Natural killer cell treated with Interleukin-12 subunit alpha and Interleukin-12 subunit beta and Interleukin-15 and Interleukin-18, amount 100 ng/mL, for 72 hours (primary cell): ENCODE measurements at places on chromosomes 5 and 9. TPM values are rescaled to one million over a fixed set of nuclear protein-coding genes. Genes with fewer than 3 reads are reported as not detected.

Gene TRIM7
- total RNA-seq, result 1.3 TPM

Gene FOXD4L6
- not detected for total RNA-seq

Gene NR5A1
- not detected for total RNA-seq

Gene HTR1A
- total RNA-seq, result not detected

Gene GBA2
- total RNA-seq, result 68.4 TPM

Gene GLRA1
- not detected for total RNA-seq

Gene TNFSF15
- not detected for total RNA-seq

Gene OR2K2
- not detected for total RNA-seq

Gene ACTBL2
- total RNA-seq, result not detected

Gene PCDHGA3
- total RNA-seq, result not detected

Gene CAPSL
- not detected for total RNA-seq

Gene SNCB
- not detected for total RNA-seq

Gene PURA
- total RNA-seq, result 14.0 TPM

Gene TAS2R1
- not detected for total RNA-seq

GRCh38 chr5:103502662-103503061, 59.9 kb downstream of the NUDT12 start:
- DNase-seq, result no peak

DNA sequence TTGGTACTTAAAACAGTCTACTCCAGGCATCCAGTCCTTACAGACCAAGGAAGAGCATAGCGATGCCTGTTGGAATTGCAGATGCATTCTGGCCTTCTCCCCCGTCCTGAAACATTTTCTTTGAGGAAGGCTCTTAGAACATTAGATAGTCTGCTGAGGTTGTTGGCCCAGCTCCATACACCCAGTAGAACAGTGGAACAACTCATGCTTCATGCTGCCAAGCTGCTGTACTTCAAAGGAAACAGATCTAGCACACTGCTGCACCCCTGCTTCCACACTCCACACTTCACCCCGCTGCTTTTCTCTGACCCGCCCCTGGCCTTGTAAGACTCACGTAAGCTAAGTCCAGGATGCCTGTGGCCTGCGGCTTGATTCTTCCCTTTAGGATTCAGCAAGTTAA, 33.4 kb upstream of the NCS1 start:
- DNase-seq, result peak; percentile 22

- no peak for DNase-seq
Measured at GRCh38 chr9:125412166-125412565, 150.5 kb downstream of the GAPVD1 start.

DNA sequence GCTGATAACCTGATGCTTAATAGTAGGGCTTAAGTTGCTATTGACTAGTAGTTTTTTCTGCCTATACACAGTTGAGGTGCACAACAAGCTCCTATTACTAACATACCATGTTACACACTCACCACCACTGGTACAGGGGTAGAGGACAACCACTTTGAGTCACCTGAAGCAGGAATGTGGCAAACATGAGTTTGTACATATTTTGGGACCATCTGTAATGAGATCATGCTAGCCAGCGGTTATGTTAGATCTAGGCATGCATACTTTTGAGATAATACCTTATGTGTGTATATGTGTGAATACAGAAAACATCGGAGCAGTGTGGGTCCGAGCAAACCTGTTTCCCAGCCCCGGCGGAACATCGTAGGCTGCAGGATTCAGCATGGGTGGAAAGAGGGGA, 72.8 kb upstream of the NXNL2 start:
- DNase-seq, result no peak

GRCh38 chr9:70060148-70060882, 16.7 kb downstream of the MAMDC2 start:
- DNase-seq, result no peak

GRCh38 chr5:157371655-157372471, 88.2 kb upstream of the NIPAL4 start:
- DNase-seq, result no peak

GRCh38 chr5:33937017-33937706, 976 bp downstream of the RXFP3 start:
- no peak for DNase-seq

DNA sequence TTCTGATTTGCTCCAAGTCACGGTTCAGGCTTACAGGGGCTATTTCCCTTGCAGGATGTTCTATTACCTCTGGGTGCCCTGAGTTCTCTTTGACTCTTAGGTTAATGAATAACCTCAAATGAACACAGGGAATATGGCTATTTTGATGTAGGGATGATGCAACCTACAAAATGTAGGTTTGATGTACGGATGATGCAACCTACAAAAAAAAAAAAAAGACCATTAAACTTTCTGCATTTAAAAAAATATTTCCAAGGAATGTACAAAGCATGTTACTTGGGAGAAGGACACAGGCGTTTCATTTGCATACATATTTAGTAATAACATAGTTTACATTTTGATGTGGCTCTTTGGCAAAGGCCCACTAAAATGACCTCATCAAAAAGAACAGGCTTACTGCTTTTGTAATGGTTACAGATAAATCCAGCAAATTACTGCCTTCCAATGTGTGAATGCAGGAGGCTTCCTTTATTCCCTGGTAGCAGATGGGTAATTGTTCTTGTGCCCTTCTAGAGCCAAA, 36.3 kb downstream of the ZNF474 start:
- DNase-seq, result no peak

DNA sequence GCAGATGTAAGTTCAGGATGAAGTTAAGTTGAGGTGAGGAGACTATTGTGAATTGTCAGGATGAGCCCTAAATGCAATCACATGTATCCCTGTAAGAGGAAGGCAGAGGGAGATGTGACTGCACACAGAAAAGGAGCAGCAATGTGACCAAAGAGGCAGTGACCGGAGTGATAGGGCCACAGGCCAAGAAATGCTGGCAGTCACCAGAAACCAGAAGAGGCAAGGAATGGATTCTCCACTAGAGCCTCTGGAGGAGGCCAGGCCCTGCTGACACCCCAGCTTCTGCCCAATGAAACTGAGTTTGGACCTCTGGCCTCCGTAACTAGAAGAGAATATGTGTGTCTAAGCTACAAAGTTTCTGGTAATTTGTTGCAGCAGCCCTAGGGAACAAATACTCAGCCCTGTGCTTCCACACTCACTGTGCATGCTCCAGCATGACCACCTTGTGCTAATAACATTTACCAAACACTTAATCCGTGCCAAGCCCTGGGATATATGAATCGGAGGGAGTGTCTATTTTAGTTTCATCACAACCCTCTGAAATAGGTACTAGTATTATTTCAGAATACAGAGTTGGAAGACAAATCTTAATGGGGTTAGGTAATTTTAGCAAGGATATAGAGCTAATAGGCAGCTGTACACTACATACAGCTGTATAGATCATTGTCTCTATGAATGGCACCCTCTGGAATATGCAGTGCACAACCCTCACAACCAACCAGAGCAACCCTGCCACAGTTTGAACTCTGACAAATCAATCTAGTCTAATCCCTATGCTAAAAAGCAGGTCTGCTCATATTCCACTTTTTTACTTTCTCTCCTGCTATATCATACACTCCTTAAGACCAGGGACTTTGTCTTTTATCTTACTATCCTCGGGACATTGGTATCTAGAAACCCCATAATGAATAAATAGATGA, 7.8 kb upstream of the GPX8 start:
- DNase-seq, result no peak

GRCh38 chr5:65034813-65035209, 266.1 kb downstream of the CWC27 start:
- no peak for DNase-seq

- DNase-seq, result no peak
Measured at GRCh38 chr9:92528522-92528849, 7.3 kb downstream of the ECM2 start.

GRCh38 chr5:179623906-179624741, 653 bp upstream of the HNRNPH1 start:
- DNase-seq, result peak; percentile 71

DNA sequence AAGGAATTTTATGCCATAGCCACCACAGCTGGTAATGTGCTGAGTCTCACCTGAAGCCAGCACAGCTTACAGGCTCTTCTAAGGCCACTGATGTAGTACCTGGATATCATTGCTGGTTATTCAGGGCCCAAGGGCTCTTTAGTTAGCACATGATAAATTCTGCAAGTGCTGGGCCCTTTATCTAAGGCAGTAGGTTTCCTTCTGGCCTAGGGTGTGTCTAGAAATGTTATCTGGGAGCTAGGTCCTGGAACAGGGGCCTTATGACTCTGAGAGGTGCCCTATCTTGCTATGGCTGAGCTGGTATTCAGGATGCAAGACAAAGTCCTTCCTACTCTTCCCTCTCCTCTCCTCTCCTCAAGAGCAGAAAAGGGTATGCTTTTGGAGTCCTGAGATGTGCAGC, 1424.5 kb upstream of the NUDT12 start:
- no peak for DNase-seq

DNA sequence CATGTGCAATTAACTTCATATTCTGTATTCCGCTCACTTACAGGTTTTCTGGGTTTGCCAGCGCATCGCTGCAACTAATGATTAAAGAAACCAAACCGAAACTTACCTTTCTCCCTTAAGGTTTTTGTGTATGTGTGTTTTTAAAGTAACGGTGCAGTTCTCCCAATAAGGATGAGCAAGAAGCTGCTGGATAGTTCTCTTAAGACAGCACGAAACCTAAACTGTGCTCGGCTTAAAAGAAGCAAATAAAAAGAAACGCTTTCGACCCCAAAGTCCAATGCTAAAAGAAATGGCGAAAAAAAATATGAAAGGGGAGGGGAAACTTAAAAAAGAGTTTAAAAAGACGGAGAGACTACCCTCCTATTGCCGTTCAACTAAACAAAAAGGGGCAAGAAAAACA, 340 bp downstream of the ELAVL2 start:
- DNase-seq, result no peak

GRCh38 chr9:38007016-38007415, 62.0 kb downstream of the SHB start:
- no peak for DNase-seq

DNA sequence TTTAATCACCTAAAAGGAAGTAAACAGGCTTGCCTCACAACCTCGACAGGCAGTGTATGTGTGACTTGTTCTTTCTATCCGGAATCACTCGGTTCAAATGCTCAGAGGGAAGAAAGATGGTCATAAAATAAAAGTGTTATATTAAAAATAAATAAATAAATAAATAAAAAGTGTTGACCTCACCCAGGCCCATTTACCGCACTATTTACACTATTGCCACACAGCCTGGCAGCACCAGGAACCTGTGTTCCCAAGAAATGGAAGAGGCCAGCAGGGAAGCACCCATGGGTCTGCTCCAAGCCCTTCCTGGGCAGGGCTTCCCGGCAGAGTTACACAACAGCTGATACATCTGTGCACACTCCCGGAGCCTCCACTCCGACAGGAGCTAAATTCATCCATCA, 127.9 kb downstream of the EFNA5 start:
- no peak for DNase-seq

DNA sequence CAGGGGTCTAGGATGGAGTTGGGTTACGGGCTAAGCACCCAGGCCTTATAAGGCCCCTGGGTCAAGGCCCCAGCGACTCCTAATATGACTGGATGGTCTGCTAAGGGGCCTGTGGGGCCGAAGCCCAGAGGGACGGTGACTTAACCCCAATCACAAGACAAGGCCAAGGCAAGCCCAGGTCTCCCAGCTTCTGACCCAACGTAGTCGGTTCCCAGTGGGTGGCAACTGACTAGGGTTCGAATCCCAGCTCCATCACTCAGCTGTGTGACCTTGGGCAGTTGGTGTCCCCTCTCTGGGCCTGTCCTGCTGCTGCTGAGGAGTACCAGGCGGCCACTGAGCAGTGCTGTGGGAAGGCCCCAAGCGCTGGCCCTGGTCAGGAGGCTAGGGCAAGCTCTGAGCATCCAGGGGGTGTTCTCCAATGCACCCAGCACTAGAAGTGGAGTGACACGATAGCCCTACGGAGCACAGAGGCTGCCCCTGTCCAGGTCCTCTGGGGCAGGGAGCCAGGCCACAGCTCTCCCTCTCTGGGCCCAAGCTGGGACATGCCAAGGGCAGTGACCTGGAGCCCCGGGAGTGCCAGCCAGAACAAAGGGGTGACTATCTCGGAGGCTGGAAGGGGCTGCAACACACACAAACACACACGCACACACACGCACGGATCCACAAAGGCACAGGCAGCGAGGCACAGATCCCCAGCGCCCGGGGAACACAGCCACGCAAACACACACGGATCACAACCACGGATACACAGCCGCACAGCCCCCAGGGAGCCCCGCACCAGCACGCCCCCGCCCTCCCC, 512 bp downstream of the AK1 start:
- DNase-seq, result peak; percentile 50

DNA sequence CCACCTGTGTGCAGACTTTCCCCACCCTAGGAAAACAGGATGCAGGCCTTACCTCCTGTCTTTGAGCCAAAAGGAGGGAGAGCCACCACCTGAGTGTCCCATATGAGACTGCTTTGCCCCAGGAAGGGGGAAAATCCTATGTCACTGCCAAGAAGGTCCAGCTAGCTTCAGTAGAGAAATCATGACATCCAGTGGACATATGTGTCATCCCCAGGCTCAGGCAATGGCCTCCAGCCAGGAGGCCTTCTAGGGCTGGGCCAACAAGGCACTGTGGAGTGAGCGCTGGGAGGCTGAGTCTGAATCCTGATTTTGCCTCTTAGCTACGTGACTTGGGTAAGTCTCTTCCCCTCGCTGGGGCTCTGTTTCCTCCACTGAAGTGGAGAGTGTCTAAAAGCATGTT, 60.2 kb downstream of the SMIM23 start:
- no peak for DNase-seq

- DNase-seq, result no peak
Measured at GRCh38 chr5:57900381-57900944, 417.9 kb upstream of the ACTBL2 start.

- no peak for DNase-seq
Measured at GRCh38 chr9:125744616-125745015, 2.6 kb upstream of the PBX3 start.

- no peak for DNase-seq
Measured at GRCh38 chr5:123943151-123943550, 431.2 kb downstream of the CSNK1G3 start.

GRCh38 chr9:71273613-71274012, 152.2 kb upstream of the TRPM3 start:
- no peak for DNase-seq

DNA sequence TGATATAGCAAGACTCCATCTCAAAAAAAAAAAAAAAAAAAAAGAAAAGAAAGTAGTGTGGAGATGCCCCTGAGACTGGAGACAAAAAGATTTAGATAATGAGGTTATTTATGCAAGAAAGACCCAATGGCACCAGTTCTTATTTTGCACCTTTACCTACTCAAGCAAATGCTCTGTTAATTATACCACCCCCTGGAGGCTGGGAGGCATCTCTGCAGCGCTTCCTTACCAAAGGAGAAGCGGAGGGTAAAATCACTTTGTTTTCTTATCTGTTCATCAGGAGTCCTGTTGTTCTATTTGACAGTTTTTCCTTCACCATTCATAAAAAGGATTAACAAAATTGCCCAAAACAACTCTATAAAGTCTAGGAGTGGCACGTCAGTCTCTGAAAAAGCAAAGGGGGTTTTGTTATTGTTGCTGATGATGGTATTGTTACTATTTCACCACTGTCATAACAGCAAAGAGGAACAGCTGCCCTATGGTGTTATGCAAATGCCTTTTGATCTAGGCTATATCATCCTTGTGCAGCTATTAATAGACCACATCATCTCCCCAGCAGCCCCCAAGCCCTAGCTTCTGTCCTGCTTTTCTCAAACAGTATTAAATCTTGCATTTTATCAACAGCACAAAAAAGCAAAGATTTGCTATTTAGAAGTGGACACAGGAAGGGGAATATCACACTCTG, 174.0 kb downstream of the PALM2AKAP2 start:
- DNase-seq, result no peak

- no peak for DNase-seq
Measured at GRCh38 chr5:68652534-68652965, 437.0 kb downstream of the PIK3R1 start.

GRCh38 chr9:81879501-81879916, 48.7 kb upstream of the SPATA31D4 start:
- DNase-seq, result no peak
